RKO (cell line): ENCODE measurements at places on chromosomes 6 and 20.

DNA sequence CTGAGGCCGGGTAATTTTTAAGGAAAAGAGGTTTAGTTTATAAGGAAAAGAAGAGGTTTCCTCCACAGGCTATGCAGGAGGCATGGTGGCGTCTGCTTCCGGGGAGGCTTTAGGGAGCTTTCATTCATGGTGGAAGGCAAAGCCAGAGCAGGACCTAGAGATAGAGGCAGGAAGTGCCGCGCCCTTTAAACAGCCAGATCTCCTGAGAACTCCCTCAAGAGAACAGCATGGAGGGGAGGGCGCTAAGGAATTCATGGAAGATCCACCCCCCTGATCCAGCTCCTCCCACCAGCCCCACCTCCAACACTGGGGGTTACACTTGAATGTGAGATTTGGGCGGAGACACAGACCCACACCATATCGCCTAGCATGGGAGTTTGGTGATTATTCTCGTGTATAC lies 13.9 kb upstream of the DACT2 start:
- DNase-seq, result no peak

DNA sequence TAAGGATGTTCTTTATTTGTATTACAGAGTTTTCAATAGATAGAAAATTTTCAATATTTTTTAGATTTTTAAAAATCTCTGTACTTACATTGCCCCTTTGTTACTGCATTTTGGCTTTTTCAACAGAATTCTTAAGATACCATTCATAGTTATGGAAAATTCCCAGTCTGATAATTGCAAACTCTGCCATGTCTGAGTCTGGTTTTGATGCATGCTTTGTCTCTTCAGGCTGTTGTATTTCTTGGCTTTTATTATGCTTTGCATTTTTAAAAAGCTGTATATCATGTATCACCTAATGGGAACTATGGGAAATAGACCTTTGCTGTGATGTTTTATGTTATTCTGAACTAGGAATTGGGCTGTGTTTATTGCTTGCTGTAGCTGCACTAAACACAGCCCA lies 898.9 kb upstream of the ADGRB3 start:
- DNase-seq, result no peak

- no peak for DNase-seq
Observed at GRCh38 chr20:37416848-37417616, 71.1 kb downstream of the SRC start.

GRCh38 chr6:156413154-156413553 lies 364.0 kb upstream of the ARID1B start:
- peak; percentile 5 for DNase-seq

DNA sequence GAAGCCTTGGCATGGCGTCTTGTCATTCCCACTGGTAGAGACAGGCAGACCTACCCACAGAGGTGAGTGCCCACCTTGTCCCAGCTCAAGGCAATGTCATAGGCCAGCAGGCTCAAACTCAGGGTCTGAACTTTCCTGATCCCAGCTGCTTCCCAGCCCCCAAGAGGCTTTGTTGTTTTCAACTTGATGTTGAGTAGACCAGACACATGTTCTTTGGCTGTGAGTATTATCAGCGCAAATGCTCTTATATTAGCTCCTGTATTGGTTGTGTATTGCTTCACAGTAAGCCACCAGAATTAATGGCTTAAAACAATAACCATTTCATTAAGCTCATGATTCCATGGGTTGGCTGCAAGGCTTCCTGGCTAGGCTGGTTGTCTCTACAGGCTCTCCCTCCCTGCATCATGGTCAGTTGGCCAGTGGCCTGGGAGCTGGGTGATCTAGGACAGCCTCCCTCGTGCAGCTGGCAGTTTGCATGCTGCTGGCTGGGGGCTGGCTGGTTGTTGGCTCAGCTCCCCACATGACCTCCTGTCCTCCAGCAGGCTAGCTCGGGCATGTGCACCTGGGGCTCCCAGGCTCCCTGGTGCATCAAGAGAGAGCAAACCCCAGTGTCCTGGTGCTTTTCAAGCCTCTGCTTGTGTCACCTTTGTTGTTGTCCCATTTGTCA lies 21.6 kb downstream of the TOX2 start:
- DNase-seq, result no peak

- DNase-seq, result no peak
Observed at GRCh38 chr6:169638388-169638787, 63.4 kb downstream of the WDR27 start.

GRCh38 chr6:2790588-2791449 lies 25.6 kb downstream of the WRNIP1 start:
- peak; percentile 82 for DNase-seq

GRCh38 chr6:105212587-105212986 lies 32.8 kb upstream of the POPDC3 start:
- no peak for DNase-seq

DNA sequence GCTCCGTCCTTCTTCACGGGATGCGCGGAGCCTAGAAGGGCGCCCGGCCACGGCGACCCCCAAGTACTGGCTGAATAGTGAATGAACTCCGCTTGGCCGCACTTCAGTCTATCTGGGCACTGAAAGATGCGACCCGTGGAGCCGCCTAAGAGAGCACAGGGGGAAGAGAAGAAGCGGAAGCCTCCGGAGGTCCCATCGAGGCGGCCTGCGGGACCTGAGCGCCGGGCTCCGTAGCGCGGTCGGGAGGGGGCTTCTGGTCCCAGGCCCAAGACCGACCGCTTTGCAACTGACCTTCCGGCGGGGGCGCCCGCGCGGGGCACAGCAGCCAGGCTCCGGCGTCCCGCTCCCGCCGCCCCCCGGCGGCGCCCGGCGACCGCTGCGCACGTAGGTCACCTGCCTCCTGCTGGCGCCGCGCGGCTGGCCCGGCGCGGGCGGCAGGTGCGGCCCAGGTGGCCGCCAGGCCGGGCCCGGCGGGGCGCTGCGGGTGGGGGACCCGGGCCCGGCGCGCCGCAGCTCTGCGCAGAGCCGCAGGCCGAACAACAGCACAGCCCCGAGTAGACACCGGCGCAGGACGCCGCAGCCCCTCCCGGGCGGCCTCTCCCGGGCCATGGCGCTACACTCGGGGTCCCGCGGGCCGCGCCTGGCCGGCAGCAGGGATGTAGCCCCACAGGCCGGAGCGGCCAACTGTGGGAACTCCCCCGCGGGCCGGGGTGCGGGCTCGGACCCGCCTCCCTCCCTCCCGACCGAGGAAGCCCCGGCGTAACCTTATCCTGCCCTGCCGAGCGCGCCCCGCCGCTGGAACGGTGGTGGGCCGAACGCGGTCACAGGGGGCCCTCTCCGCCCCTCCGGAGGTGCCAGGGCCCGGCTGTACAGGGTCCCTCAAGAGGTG lies at the start of gene METTL24:
Gene METTL24, minus strand, starts transcription at position 686 of the 889 bp plus-strand sequence. Its CDS starts 77 bp downstream, at position 609.
- no peak for DNase-seq

DNA sequence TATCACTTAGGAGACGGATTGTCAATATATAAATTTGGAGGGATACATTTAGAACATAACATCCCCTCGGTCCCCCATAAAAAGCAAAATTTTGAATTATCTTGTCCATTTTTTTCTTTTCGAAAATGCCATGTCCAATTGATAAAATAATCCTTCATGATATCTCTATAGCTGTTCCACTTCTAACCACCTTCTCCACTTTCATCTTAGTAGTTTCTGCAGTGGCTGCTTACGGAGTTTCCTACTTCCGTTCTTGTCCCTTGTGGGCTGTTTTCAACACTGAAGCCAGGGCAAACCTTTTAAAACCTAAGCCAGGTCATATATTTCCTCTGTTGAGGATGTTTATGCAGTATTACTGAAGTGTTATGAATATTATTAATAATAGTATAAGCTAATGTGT lies 37.9 kb downstream of the KCNQ5 start:
- no peak for DNase-seq

GRCh38 chr6:150417899-150418826 lies 49.4 kb downstream of the IYD start:
- DNase-seq, result peak; percentile 90

DNA sequence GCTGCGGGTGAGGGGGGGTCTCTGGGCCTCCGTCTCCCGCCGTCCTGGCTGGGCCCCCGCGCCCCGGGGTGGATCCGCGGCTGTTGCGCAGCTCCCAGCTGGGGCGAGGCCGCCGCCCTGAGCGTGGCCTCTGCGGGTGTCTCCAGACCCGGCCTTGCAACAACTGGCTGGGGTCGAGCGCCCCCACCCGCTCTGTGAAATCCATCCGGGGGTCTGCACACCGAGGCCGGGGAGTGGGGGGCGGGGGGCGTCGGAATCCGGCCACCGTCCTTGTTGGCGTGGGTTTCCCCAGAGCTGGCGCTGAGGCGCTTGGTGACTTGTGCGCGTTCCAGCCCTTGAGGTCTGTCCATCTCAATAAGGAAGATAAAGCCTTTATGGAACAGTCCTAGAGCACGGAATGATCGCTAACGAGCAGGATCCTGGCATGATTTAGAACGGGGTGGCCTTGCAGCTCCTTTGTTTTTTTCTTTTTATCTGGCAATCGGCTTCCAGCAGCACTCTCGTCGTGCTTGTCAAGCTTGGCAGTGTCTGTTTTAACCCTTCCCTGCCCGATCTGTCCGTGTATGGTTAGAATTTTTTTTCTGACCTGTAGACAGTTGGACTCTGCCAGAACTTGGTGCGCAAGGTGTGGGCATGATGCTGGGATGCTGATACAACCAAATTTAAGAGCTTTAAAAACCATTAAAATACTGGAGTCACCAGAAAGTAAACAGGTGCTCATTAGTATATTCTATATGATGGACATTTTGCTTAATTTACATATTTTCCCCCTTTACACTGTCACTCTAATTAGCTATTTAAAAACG lies 675 bp downstream of the DSTN start:
- DNase-seq, result peak; percentile 79

DNA sequence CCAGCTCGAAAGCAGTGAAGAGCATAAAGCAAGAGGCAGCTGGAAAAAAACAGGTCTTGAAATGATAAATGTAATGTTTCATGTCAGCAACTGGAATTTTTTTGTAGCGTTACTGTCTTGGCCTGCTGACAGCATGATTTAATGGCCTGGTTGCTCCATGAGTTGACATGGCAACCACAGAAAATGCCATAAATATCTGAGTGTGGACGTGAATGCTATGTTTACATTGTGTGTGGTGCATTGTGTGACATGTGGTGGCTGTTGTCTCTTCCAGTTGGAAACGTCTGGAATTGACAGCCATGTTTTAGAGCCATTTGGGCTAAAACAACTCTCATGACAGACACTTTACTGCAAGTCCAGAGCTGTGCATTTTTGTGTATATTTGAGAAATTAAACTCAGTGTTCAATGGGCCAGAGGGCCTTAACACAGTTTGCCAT lies 170.0 kb downstream of the FOXA2 start:
- no peak for DNase-seq

DNA sequence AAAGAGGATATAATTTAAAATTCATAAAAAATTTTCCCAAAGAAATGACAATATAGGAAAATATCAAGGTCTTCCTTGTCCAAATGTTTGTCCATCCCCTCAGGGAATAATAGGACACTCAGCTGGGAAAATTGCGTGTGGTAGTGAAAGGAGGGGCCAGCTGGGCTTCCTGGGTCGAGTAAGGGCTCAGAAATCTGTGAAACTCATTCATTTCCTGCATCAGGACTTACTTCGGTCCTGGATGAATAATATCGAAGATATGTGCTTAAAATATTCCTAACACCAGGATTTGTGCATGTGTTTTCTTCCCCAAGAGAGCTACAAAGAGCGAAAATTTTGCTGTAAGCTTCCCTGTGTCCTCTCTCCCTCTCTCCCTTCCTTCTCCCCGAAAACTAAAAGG lies 118.2 kb upstream of the GJE1 start:
- DNase-seq, result peak; percentile 93

GRCh38 chr6:143673669-143674068 lies 4.1 kb upstream of the PHACTR2 start:
- peak; percentile 75 for DNase-seq

DNA sequence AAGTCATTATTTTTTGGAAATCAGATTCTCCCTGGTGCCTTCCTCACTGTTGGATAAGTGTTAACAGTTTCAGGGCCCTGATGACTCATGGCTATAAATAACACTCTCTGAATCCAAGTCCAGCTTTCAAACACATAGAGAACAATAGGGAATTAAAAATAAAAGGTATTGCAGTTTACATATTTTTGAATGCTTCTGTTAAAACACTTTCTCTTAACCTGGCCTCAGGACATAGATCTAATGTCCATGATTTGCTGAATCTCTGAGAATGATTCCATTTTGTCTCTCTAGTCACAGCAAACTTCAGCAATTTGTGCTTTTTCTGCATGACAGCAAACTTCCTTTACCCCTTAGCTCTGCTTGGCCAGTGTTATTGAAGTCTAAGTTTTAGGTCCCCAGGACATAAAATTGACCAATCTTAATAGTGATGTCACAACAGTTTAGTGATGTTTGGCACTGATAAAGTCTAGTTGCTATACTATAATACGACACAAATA lies 1192.4 kb upstream of the CITED2 start:
- DNase-seq, result peak; percentile 43

GRCh38 chr20:57383447-57384347 lies 7.5 kb upstream of the RBM38 start:
- DNase-seq, result no peak

GRCh38 chr6:134437376-134437775 lies 119.5 kb upstream of the SGK1 start:
- peak; percentile 32 for DNase-seq

- no peak for DNase-seq
Observed at GRCh38 chr6:64672651-64673050, 1034.4 kb downstream of the EYS start.

GRCh38 chr6:119445666-119446065 lies 96.1 kb upstream of the MAN1A1 start:
- no peak for DNase-seq

GRCh38 chr6:4923081-4923480 lies 80.8 kb downstream of the RPP40 start:
- no peak for DNase-seq

DNA sequence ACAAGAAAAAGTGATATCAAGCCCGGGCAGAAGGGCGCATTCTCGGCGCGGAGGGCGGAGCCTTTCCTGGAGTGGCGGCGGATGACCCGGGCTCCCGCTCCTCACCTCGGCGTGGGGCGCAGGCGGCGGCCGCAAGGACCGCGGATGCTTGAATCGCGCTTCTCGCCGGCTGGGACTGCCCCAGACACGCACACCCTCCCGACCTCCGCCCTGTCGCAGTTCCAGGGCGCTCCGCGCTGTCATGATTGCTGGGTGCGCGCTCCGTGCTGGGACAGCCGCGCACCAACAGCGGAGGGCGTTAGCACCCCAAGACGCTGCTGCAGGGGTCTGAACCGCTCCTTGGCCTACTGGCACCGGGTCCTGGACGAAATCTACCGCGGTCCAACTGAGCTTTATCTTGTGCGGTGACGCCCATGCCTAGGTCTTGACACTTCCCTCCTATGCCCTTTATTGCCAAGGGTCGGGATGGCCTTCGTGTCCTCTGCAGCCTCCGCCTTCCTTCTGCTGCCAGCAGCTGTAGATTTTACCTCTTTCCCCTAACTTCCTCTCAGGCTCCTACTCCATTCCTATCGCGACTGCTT lies 43.3 kb downstream of the IRAK1BP1 start:
- DNase-seq, result no peak

- peak; percentile 31 for DNase-seq
Observed at GRCh38 chr6:140105857-140106256, 731.4 kb upstream of the CITED2 start.

GRCh38 chr20:2338411-2339066 lies 42.2 kb upstream of the TGM6 start:
- no peak for DNase-seq

DNA sequence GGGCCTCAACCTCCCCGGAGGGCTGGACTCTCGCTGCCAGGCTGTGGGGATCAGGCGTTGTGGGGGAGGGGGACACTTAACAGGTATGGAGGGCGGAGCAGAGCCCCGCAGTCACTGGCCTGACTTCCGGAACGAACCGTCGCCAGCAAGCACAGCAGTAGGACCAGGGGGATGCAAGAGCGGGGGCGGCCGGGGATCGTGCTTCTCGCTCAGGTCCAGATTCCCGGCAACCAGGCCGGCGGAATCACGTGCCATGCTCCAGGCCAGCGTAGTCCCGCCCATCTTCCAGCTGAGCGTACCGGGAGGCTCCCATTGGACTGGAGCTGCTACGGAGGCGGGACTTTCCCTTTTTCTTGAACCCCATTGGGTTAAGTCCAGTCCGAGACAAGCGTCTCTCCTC lies 10.0 kb upstream of the POU5F1 start:
- no peak for DNase-seq
